ENCODE measurements at places on chromosomes 1 and 21. TPM values are rescaled to one million over a fixed set of nuclear protein-coding genes. Genes with fewer than 3 reads are reported as not detected.

The SH2D1B gene
- total RNA-seq: not detected

The GBP3 gene
- 39.2 TPM for total RNA-seq

The DIO1 gene
- total RNA-seq: not detected

The PRAMEF1 gene
- total RNA-seq: not detected

The RIMS3 gene
- 5.4 TPM for total RNA-seq

The EPB41 gene
- total RNA-seq: 198 TPM

The PGLYRP3 gene
- total RNA-seq: not detected

The RPTN gene
- total RNA-seq: not detected

The WNT3A gene
- total RNA-seq: not detected

The TNFRSF4 gene
- total RNA-seq: 44.1 TPM

The PLA2G5 gene
- total RNA-seq: not detected

The BRDT gene
- not detected for total RNA-seq

The TSACC gene
- 0.50 TPM for total RNA-seq

The OR2L5 gene
- total RNA-seq: not detected

The DIRAS3 gene
- total RNA-seq: not detected

The SPRR2E gene
- not detected for total RNA-seq

The RRP1 gene
- 25.3 TPM for total RNA-seq

The GREM2 gene
- 0.42 TPM for total RNA-seq

The RAB7B gene
- not detected for total RNA-seq

The NEK2 gene
- total RNA-seq: 49.0 TPM

The KCNA3 gene
- 73.3 TPM for total RNA-seq

The RAB25 gene
- total RNA-seq: 0.50 TPM

The ADORA3 gene
- total RNA-seq: 0.15 TPM

The XPR1 gene
- 20.5 TPM for total RNA-seq

The HRNR gene
- total RNA-seq: not detected

All from activated CD4-positive, alpha-beta T cell treated with anti-CD3 and anti-CD28 coated beads, Interleukin-2, amount 10 ng/mL, durations not matched to agents 7 days and 5 days (primary cell).